Muscle of back (tissue), 13 donors: ENCODE measurements at places on chromosomes 2 and 18. TPM values are rescaled to one million over a fixed set of nuclear protein-coding genes. Genes with fewer than 3 reads are reported as not detected.

- no peak for DNase-seq
Observed at GRCh38 chr2:236840215-236840614, 245.5 kb upstream of the COPS8 start.

GRCh38 chr2:241312082-241312481 is 3.4 kb downstream of the HDLBP start:
- DNase-seq: no peak

DNA sequence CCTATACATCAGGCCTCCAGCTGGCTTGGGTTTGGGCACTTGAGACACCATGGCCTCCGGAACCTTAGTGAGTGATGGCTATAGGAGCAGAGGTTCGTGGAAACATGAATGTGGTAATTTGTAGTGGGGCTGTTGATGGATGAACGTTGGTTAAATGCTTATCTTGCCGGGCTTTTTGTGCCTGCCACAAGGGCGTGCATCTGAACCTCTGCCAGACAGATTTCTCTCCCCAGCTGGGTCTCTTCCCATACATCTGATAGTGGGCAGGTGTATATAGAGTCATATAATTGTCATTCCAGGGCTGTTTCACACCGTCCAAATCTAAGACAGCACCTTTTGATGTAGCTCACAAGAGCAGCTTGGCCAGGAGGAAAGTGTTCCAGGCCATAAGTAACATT is 14.7 kb downstream of the LAMA3 start:
- no peak for DNase-seq

DNA sequence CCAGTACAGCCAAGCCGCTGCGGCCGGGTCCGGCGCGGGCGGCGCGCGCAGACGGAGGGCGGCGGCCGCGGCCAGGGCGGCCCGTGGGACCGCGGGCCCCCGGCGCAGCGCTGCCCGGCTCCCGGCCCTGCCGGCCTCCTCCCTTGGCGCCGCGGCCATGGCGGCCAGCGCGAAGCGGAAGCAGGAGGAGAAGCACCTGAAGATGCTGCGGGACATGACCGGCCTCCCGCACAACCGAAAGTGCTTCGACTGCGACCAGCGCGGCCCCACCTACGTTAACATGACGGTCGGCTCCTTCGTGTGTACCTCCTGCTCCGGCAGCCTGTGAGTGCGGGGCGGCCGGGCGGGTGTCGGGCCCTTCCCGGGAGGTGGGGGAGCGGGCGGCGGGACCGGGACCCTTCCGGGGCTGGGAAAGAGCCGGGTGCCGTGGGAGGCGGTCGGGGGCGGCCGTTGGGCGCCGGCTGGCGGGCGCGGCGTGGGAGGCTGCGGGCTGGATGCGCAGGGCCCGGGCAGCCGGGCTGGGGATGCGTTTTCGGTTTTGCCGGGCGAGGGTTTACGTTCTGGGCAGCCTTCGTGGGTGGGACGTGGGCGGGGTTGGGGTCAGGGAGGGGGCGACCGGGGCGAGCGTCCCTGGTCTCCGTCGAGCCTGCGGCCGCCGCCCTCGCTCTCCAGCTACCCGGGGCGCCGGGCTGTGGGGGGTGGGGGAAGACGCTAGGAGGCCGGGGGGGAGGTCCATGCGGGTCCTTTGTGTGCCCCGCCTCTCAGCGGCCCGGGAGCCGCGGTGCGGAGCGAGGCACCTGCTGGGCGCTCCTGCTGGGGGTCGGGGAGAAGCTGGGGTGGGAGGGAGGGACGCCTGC is 537 bp downstream of the AGFG1 start:
- peak; percentile 82 for DNase-seq

GRCh38 chr2:19244460-19245363 is 113.7 kb downstream of the OSR1 start:
- DNase-seq: no peak

DNA sequence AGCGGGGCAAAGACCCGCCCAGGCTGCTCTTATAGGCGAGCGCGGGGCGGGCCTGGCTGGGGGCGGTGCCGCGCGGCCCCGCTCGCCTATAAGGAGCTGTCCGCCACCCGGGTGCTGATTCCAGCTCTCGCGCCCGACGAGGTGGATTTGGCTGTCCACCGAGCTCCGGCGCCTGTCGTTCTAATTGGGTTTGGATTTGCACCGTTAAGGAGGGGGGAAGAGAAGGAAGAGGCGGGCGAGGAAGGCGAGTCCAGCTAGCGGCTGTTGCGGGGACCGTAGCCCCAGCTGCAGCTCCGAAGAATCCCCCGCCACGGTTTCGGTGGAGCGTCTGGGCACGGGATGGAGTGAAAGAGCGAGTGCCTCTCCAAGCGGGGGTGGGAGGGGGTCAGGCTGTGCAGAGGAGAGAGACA is at the start of gene CNTNAP5:
TSS of gene CNTNAP5 (plus strand) at position 117 of the 410 bp plus-strand sequence. CDS start 364 bp downstream, outside the sequence.
- DNase-seq: peak; percentile 87

- no peak for DNase-seq
Observed at GRCh38 chr18:47120428-47120827, 29.9 kb downstream of the HDHD2 start.

DNA sequence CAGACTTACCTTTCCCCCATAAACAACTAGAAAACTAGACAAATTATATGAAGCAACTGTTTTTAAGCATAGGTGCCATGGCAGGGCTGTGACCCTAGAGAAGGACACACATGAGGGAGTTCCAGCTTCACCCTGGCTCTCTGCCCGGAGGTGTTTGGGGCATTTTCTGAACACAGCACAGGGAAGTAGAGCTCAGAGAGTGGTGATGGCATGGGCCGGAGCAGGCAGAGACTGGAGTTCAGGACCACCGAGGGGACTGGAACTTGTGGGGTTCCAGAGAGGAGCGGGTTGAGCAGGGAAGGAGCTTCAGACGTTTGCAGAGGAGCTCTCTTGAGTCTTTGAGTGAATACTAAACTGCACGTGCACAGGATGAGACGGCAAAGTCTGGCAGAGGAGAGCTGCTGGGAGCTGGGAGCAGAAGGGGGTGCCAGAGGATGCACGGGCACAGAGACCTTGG is 26.5 kb upstream of the KLF11 start:
- DNase-seq: no peak

- peak; percentile 91 for DNase-seq
Observed at GRCh38 chr2:55618275-55619055, 1.0 kb upstream of the PPP4R3B start.

DNA sequence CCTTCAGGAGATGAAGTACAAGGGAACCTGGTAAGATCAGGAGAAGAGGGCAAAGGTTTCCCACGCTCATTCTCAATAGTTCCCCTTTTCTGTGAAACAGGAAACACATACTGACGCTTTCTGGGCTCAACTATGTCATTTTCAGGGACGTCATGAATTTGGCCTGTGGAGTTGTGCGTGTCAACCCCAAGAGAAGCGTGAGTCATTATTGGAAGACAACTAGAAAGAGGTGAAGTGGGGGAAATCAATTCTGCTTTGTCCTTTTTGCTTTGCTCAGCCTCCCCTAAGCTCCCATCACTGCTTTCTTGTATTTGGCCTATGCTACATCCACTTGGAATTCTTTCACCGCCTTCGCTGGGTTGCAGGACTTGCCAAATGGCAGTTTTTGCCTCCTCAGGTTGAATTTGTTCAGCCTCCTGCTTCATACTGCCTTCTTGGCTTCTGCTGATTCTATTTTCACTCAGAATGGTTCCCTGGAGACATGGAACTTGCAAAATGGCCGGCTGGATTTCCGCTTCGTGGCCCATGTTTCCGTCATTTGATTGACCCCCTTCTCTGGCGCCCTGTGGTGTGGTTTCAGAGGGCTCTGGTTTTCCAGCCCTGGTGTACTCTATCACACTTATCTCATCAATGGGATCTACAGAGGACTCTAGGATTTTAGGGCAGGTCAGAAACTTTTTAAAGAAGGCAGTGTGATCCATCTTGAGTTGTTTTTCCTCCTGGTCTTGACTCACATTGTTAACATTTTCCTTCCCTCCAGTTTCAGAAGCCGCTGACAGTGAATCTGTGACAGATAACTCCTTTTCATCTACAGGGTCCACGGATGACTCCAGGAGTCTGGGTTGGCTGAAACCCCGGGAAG is 93.3 kb downstream of the ALPK2 start:
- peak; percentile 81 for DNase-seq

DNA sequence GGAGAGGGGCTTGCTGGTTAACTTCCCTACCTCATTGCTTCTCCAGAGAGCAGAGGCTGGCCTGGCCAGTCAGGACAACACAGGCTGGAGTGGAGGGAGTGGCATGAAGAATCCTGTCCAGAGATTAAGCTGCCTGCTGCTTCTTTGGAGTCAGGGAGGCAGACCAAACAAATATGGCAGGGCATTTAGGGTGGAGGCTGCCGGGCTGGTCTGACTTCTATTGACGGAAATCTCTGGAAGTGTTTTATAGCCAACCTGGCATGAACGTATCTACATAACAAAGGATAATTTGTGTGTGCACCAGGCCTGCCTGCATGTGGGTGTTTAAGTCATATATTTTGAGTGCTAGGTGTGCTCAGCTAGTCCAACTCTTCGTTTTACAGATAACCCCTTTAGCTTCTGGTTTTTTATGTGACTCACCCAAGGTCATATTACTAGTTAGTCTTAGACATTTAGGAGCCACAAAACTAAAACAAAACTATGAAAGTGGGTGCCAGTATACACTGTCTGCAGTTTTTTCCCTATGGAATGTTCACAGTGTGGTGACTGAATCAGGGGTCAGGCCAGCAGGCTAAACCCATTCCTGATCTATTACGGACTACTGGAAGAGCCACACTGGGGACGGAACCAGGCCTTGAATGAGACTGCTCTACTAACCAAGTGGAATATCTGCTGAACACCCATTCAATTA is 5.5 kb downstream of the NPC1 start:
- no peak for DNase-seq

GRCh38 chr2:186255823-186256222 is 230.2 kb upstream of the ZC3H15 start:
- no peak for DNase-seq

DNA sequence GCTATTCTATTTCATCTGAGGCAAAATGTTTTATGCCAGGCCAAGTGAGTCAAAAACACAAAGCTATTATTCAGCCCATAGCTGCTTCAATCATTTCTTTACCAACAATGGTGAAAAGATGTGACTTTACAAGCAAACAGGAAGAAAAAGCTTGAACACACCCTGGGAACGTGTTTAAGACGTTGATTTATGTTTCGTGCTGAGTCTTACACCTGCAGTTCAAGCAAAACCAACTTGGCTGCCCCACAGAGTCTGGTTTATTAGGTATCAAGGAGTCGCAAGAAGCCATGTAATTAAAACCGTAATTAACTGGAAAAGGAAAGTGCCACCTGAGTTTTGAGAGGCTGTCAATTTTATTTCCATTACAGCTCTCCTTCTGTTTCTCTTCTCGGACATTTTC is 295.5 kb downstream of the MEIS1 start:
- no peak for DNase-seq

- peak; percentile 27 for DNase-seq
Observed at GRCh38 chr2:20593072-20594034, 57.5 kb downstream of the HS1BP3 start.

DNA sequence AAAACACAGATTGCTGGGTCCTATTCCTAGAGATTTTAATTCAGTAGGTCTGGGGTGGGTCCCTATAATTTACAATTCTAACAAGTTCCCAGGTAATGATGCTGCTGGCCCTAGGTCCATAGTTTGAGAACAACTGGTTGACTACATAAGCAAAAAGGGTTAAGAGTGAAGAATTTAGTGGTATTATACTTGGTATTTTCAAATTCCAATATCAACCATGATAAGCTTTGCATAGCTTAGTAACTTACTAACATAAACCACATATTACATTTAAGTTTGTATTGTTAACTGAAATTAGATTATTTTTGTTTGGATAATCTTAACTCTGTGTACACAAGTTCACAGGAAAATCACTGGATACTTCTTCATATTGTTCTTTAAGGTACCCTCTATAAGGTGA is 862.9 kb upstream of the ACVR2A start:
- DNase-seq: no peak

DNA sequence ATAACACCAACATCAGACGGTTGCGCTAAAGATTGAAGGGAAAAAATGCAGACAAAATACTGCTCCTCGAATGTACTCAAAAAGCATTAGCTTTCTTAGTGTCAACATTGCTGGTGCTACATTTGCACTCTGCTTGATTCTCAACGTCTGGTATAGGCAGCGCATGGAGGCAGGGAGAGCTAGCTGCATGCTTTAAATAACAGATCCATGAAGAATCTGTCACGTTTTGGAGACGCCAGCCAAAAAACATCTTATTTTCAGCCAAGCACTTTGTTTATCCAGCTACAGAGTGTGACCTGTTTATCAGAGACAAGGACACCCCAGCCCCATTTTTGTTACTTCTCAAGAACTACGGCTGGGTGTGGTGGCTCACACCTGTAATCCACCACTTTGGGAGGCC is 59.5 kb downstream of the APOB start:
- DNase-seq: no peak

DNA sequence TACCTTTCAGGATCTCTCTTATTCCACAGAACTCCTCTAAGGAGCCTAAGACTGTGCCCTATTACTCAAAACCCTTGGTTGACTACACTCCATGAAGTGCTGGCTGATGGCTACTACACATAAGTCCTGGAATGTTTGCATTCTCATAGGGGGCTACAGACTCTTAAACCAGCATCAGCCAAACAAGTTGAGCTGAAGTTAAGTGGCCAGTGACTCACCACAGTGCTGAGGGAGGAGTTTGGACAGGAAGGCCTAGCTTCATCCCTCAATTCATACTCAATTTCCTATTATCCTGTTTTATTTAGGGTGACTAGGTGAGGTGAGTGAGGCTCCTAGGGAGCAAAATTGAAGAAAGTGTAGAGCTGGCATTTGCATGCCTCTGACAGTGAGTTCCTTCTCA is 246.7 kb downstream of the SMAD2 start:
- DNase-seq: no peak

GRCh38 chr2:240600451-240600961 is 14.0 kb downstream of the CAPN10 start:
- DNase-seq: no peak

- DNase-seq: no peak
Observed at GRCh38 chr18:10705786-10706185, 180.0 kb downstream of the NAPG start.

- DNase-seq: no peak
Observed at GRCh38 chr2:20994130-20994529, 49.7 kb downstream of the APOB start.

GRCh38 chr2:111122631-111123421 is 2.1 kb downstream of the BCL2L11 start:
- DNase-seq: peak; percentile 82

DNA sequence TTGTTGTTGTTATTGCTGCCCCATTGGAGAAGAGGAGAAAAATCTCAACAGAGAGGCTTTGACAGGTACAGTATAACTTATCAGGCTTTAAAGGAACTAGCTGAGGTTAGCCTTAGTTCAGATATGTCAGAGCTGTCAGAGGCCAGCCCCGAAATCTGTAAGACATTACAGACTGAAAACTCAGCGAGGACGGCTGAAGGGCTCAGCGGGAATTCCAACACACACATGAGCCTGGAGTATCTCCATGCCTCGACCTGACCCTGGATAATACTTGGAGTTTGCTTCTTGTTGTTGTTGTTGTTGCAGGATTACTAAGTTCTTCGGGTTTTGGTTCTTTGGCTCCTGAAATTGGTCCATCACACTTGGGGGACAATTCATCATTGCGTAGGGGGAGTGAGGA is 166.9 kb downstream of the MIB1 start:
- peak; percentile 16 for DNase-seq

The VWC2L gene
- not detected for polyA plus RNA-seq

The GPR155 gene
- 2.2 TPM for polyA plus RNA-seq

The CHRND gene
- polyA plus RNA-seq: 143 TPM

The ASB18 gene
- 4.9 TPM for polyA plus RNA-seq

The EPAS1 gene
- 48.0 TPM for polyA plus RNA-seq

The ATG4B gene
- 67.7 TPM for polyA plus RNA-seq

The FBXO41 gene
- polyA plus RNA-seq: 0.46 TPM

The PTMA gene
- 730 TPM for polyA plus RNA-seq

The RRM2 gene
- polyA plus RNA-seq: 38.3 TPM

The GBX2 gene
- polyA plus RNA-seq: not detected

The RNF125 gene
- polyA plus RNA-seq: 7.9 TPM
